Activated CD8-positive, alpha-beta T cell treated with anti-CD3 and anti-CD28 coated beads for 36 hours (primary cell): ENCODE measurements at places on chromosomes 6 and 20.

DNA sequence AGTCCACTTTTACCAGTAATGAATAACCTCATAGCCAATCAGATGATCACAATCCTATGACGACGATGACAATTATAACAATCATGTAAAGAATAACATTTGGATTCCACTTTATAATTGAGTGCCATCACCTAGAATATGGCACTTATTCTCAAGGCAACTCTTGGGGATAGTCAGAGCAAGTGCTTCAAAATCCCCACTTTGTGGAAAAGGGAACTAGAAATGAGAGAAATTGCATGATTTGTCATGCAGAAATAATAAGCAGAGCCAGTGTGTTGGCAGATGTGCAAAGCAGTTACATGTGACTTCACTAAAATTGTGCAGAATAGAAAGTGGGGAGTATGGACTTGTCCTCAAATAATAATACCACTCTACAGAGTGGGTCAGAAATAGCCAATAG is 41.3 kb downstream of the FRK start:
- no peak overlapping the region for H3K4me3 ChIP-seq
- no peak overlapping the region for H3K27ac ChIP-seq
- no peaks in the 10 kb centered on the region for H3K4me1 ChIP-seq
- no peaks in the 10 kb centered on the region for H3K36me3 ChIP-seq
- H3K27me3 ChIP-seq = peaks cover 19% of the 10 kb centered on the region
- no peak for DNase-seq

- H3K36me3 ChIP-seq = peaks cover 29% of the 10 kb centered on the region
- H3K4me3 ChIP-seq = peak overlapping the region; percentile 94
- no peaks in the 10 kb centered on the region for H3K27me3 ChIP-seq
- H3K27ac ChIP-seq = peak overlapping the region; percentile 93
These were observed 740 bp downstream of the NELFCD start for GRCh38 chr20:58981628-58982364.

DNA sequence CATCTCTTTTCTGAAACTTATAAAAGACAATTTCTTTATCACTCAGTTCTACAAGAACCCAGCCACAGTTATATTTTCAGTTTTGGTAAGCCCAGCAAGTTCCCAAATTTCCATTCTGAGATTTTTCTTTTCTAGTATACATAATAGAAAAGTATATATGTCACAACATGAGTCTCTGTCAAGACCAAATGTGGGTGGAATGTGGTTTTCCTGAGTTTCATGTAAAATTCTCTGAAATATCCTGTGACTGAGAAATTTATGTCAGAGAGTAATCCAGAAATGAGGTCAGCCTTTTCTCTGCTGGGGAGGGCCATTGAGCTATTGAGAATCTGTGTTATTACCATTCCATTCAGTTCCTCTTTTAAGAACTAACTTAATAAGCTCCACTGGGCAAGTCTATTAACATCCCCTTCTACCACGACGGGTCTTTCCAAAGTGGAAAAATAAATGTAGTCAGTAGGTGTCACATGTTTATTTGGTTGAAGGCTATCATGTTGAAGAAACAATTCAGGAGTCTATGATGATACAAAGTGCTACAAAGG is 100.7 kb upstream of the HMGN3 start:
- DNase-seq = peak; percentile 5
- H3K36me3 ChIP-seq = no peaks in the 10 kb centered on the region
- peaks cover 8% of the 10 kb centered on the region for H3K4me1 ChIP-seq
- H3K4me3 ChIP-seq = no peak overlapping the region

GRCh38 chr20:58708246-58708931 is 15.8 kb downstream of the NPEPL1 start:
- H3K27ac ChIP-seq = no peak overlapping the region
- H3K4me1 ChIP-seq = no peaks in the 10 kb centered on the region
- DNase-seq = no peak
- H3K4me3 ChIP-seq = no peak overlapping the region
- H3K36me3 ChIP-seq = peaks cover 5% of the 10 kb centered on the region

DNA sequence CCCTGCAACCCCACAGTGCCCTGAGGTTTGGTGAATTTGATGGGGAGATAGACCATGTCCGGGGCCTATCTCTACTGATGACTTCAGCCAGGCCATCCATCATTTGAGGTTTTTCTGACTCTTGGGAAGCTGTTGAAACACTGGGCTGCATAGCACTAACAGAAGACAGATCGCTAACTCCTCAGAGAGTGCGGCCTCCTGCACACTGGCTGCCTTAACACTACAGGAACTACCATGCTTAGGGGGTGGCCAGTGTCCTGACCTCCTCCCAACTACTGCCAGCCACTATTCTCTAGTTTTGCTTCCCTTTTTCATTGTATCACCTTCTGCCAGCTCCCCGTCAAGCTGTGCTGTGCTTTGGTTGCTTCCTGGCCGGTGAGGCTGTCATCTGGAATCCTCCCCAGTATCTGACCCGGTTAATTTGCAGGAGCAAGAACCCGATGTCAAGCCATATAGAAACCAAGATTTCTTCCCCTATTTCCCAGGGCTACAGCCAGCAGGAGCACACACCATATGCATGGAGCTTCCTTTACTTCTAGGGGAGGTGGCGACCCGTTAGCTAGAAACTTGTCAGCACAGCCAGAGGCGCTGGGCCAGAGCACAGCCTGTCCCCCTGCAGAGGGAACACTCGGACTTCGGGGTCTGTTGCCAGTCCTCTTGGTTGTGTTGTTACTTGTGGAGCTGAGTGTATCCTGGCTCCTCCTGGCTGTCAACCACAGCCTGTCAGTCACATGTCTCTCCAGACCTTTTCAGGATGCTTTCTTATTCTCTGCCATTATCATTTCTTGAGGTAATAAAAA is 57.3 kb upstream of the TRAF3IP2 start:
- H3K27me3 ChIP-seq = no peaks in the 10 kb centered on the region
- H3K4me3 ChIP-seq = no peak overlapping the region
- peaks cover 51% of the 10 kb centered on the region for H3K36me3 ChIP-seq
- H3K4me1 ChIP-seq = no peaks in the 10 kb centered on the region

GRCh38 chr20:35788796-35789195 is 17.0 kb downstream of the PHF20 start:
- H3K4me1 ChIP-seq = peaks cover 9% of the 10 kb centered on the region
- H3K27me3 ChIP-seq = no peaks in the 10 kb centered on the region
- DNase-seq = no peak
- H3K4me3 ChIP-seq = no peak overlapping the region

- no peak overlapping the region for H3K4me3 ChIP-seq
- no peak overlapping the region for H3K27ac ChIP-seq
- no peaks in the 10 kb centered on the region for H3K4me1 ChIP-seq
These were observed 33.2 kb downstream of the PHACTR1 start for GRCh38 chr6:12749531-12750379.

- peak overlapping the region; percentile 75 for H3K4me3 ChIP-seq
- no peaks in the 10 kb centered on the region for H3K27me3 ChIP-seq
- H3K27ac ChIP-seq = peak overlapping the region; percentile 99
- peaks cover 39% of the 10 kb centered on the region for H3K36me3 ChIP-seq
These were observed 12.7 kb downstream of the ELOVL5 start for GRCh38 chr6:53336070-53336469.

- no peaks in the 10 kb centered on the region for H3K27me3 ChIP-seq
- H3K4me1 ChIP-seq = peaks cover 15% of the 10 kb centered on the region
- DNase-seq = no peak
- no peak overlapping the region for H3K4me3 ChIP-seq
These were observed 85.3 kb upstream of the SCP2D1 start for GRCh38 chr20:18728165-18728869.

- H3K4me1 ChIP-seq = peaks cover 34% of the 10 kb centered on the region
- H3K4me3 ChIP-seq = no peak overlapping the region
- H3K27ac ChIP-seq = no peak overlapping the region
- H3K27me3 ChIP-seq = no peaks in the 10 kb centered on the region
These were observed 132.4 kb downstream of the SOBP start for GRCh38 chr6:107622269-107622668.

DNA sequence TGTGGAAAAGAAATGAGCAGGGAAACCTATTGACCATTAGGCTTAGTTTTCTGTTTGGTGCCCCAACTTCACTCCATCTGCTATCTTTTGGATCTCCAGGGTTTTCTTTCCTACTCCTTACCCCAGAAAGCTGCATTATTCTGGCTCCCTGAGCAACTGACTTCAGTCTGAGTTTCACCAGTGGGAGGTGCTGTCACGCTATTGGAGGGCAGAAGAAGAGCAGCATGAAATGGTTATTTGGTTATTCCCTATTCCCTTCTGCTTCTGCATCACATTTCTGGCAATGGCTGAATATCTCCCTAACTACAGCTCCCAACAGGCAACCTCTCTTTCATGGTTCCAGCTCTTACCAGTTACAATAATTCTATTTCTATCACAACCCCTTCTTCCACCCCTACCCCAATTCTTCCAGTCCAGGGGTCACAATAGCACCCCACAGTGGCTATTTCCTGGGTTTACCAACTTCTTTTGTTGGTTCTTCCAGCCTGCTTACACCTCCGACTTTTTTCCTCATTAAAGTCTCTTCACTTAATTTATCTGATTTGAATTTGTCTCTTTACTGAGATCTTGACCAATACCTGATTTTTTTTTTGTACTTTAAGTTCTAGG is 311.5 kb downstream of the PLCB1 start:
- no peaks in the 10 kb centered on the region for H3K4me1 ChIP-seq
- DNase-seq = no peak
- H3K36me3 ChIP-seq = no peaks in the 10 kb centered on the region
- no peak overlapping the region for H3K4me3 ChIP-seq

- peaks cover 54% of the 10 kb centered on the region for H3K36me3 ChIP-seq
- H3K4me1 ChIP-seq = peaks cover 7% of the 10 kb centered on the region
- H3K27ac ChIP-seq = no peak overlapping the region
- no peaks in the 10 kb centered on the region for H3K27me3 ChIP-seq
These were observed 11.9 kb upstream of the CPNE5 start for GRCh38 chr6:36851149-36851614.

GRCh38 chr6:35681298-35681697 is 7.4 kb downstream of the FKBP5 start:
- peaks cover 40% of the 10 kb centered on the region for H3K36me3 ChIP-seq
- H3K27me3 ChIP-seq = no peaks in the 10 kb centered on the region
- H3K4me3 ChIP-seq = no peak overlapping the region
- peak overlapping the region; percentile 23 for H3K27ac ChIP-seq

- H3K36me3 ChIP-seq = no peaks in the 10 kb centered on the region
- no peaks in the 10 kb centered on the region for H3K27me3 ChIP-seq
- H3K4me1 ChIP-seq = no peaks in the 10 kb centered on the region
- no peak overlapping the region for H3K4me3 ChIP-seq
These were observed 23.9 kb upstream of the APMAP start for GRCh38 chr20:25016471-25016870.

DNA sequence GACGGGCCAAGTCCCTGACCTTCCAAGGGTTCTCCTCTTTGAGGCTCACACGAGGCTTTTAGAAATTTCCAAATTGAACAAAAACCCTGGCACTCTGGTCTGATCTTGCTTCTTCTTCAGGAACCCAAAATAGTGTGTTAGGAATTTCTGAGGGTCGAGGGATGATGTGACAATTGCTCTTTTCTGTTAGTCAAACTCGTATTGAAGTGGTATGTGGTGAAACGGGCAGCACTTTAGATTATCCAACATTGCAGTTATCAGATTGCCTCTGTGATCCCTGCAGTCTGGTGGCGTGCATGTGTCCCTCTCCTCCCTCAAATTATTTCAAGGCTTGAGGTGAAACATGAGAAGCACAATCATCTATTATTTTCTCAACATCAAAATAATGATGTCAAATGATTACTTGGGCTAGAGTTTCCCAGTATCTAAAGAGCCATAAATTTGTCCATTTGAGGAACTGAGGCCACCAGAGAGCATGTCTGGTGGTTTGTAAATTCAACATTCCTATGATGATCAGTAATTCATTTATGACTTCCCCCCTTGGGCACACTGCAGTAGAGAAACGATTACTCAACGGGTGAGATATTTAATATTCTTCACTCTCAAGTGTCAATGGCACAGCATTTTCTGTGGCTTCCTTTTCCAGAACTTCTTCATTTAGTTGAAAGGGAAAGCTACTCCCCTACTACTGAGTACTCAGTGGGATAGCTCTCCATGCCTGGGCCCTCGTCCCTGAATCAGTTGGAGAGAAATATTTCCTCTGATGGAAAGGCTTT is 308.6 kb upstream of the MAP3K7 start:
- H3K4me1 ChIP-seq = no peaks in the 10 kb centered on the region
- DNase-seq = no peak
- no peaks in the 10 kb centered on the region for H3K36me3 ChIP-seq
- peaks cover 4% of the 10 kb centered on the region for H3K27me3 ChIP-seq
- no peak overlapping the region for H3K27ac ChIP-seq

- peaks cover 59% of the 10 kb centered on the region for H3K4me1 ChIP-seq
- no peak overlapping the region for H3K4me3 ChIP-seq
- H3K36me3 ChIP-seq = peaks cover 39% of the 10 kb centered on the region
- no peaks in the 10 kb centered on the region for H3K27me3 ChIP-seq
These were observed 124.8 kb downstream of the INSM1 start for GRCh38 chr20:20492521-20493332.

DNA sequence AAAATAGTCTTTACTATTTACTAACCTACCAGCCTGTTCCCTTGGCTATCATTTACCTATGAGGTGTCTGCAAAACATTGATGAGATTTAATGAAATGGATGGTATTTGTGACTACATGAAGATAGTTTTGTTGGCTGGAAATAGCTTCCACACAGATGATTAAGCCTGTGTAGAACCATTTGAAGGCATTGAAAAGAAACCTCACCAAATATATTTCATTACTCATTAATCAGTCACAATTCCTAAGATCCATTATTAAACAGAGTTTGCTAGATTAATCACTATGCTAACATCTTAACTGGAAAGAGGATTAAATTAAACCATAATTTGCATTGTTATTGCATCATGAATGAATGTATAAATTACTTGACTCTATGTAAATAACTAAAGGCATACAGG is 560.3 kb downstream of the BMP2 start:
- H3K4me1 ChIP-seq = no peaks in the 10 kb centered on the region
- no peak overlapping the region for H3K27ac ChIP-seq
- no peak overlapping the region for H3K4me3 ChIP-seq
- DNase-seq = no peak
- no peaks in the 10 kb centered on the region for H3K27me3 ChIP-seq

- no peaks in the 10 kb centered on the region for H3K36me3 ChIP-seq
- peaks cover 19% of the 10 kb centered on the region for H3K27me3 ChIP-seq
- H3K4me1 ChIP-seq = peaks cover 20% of the 10 kb centered on the region
- no peak overlapping the region for H3K4me3 ChIP-seq
- peak; percentile 36 for DNase-seq
These were observed 211.7 kb downstream of the LMBRD1 start for GRCh38 chr6:69584913-69585729.

DNA sequence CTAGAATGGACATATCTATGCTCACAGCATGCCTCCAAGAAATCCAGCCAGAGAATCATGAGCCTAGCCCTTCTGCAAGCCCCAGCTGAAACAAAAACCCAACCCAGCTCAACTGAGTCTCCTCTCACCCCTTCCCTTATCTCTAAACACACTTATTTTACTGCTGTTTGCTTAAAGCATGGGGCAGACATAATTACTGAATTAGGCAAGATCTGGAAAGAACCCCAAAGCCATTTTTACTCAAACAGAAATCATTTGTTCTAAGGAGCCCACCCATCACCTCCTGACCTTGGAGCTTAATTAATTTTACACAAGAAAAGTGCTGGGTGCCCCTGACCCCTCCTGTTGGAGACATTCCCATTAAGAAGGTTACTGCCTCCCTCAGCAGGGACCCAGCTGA is 291.6 kb downstream of the MAFB start:
- H3K27me3 ChIP-seq = peaks cover 2% of the 10 kb centered on the region
- no peak overlapping the region for H3K27ac ChIP-seq
- no peak overlapping the region for H3K4me3 ChIP-seq
- H3K4me1 ChIP-seq = no peaks in the 10 kb centered on the region
- no peaks in the 10 kb centered on the region for H3K36me3 ChIP-seq
